ENCODE measurements at places on chromosomes 5 and 9.

GRCh38 chr9:73230251-73230650 is 78.6 kb downstream of the ANXA1 start:
- DNase-seq = no peak

GRCh38 chr5:180081481-180081880 is 9.9 kb upstream of the RNF130 start:
- DNase-seq = no peak

- no peak for DNase-seq
Observed at GRCh38 chr9:98644011-98644410, 64.7 kb downstream of the GABBR2 start.

DNA sequence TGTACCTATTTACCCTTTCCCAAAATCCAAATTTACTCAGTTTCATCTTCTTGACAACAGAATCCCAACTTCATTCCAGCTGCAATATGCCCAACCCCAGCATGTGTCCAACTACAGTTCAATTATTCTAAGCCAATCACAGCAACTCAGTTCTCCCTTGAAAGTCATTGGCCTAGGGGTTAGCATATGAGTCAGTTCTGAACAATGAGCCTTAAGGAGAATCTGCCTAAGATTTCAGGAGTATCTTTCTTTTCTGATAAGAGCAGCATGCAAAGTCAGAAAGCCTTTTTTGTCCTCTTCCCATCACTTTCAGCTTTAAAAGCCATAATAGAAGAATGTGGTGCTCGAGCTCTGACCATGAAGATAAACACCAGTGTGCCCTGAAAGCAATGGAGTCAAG is 44.4 kb upstream of the RASGRF2 start:
- DNase-seq = no peak

GRCh38 chr5:139181835-139182452 is 16.2 kb downstream of the SIL1 start:
- DNase-seq = no peak

DNA sequence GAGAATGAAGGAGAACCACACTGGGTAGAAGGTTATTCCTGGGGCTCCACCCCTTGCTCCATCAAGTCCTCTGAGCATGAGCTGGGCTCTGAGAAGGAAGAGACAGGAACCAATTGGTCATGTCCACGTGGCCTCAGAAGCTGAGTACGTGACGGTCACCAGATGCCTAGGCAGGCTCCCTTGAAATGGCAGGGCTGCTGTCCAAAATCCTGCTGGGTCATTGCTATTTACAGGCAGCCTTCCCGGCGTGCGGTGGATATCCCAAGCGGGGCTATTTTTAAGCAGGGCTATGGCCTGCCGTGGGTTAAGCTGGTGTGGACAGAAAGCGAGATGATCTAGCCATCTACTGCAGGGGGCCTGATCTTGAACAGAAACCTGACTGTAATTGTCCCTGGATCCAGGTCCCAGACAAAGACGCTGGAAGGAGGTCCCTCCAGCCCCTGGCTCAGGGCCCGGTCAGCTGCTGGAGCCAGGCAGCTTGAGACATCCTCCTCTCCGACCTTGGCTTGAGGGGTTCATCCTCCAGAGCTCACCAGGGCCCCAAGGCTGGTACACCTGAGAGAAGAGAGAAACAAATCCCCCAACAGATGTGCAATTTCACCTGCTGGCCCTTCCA is 550 bp upstream of the CKMT2 start:
- DNase-seq = no peak

DNA sequence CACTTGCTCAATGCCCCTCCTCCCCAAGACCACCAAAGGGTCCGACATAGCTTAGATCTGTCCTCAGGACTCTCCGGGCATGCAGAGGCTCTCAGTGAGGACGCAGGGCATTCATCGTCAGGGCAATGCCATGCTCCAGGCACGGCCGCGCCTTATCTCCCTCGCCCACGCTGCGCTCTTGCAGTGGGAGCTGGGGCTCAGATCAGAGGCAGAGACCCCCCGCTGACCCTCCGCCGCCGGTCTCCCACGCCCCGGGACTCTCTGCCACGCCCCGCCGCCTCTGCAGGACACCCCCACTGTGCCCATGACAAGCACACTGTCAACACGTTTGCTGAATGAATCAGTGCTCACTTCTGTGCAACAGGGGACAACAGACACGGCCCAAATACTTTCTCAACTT is 140.7 kb downstream of the ADAMTS2 start:
- DNase-seq = no peak

DNA sequence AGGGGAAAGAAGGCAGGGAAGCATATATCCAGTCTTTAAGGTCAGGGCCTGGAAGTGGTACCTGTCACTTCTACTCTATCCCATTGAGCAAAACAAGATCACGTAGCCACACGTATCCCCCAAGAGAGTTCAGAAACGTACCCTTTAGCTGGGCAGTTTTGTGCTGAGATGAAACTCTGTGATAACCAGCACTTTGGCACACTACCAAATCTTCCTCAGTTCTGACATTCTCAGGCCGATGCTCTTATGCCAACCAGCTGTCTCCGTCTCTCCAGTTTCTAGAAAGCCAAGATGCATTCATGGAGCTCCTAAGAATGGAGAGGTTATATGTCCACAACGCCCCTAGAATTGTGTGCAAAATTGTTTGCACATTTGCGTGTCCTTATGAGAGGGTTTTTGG is 176.6 kb upstream of the MSX2 start:
- no peak for DNase-seq

DNA sequence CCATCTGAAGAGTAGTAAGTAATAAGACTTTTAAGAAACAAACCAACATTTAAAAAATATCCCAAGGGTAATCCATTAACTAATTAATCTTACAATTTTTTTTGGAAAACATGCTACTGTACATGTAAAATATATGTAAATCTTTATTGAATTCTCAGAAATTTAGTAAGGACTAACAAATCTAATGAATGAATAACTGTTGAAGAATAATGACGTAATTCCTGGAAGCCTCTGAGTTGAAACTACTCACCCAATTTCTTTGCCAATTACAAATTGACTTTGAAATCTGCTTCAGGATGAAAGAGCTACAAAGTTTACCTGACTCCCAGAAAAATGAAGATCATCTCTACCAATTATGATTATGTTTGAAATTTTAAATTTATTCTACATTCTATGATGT is 21.1 kb downstream of the FBN2 start:
- DNase-seq = no peak

DNA sequence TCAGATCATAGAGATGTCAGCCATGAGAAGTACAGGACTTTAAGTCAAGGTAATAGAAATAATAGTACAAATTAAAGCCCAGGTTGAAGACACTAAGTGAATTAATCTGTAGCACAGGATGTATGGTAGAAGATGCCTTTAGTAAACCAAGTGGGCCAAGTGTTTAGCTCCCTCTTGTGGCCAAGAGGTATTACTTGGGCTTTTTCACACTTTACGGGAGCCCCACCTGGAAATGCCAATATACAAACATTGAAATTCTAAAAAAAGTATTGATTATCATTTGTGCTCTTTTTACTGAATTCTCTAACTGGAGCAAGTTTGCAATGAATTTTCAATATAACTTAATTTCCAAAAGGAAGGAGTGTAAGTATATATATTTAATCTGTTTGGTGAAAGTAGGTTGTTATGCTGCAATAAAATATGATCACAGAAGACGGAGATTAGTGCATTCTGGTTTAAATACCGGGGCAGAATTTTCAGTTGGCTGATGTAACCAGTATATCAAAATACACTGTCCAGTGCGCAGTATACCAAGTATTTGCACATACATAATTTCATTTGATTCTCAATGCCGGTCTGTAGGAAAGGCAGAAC is 84.7 kb downstream of the PARP8 start:
- peak; percentile 17 for DNase-seq

DNA sequence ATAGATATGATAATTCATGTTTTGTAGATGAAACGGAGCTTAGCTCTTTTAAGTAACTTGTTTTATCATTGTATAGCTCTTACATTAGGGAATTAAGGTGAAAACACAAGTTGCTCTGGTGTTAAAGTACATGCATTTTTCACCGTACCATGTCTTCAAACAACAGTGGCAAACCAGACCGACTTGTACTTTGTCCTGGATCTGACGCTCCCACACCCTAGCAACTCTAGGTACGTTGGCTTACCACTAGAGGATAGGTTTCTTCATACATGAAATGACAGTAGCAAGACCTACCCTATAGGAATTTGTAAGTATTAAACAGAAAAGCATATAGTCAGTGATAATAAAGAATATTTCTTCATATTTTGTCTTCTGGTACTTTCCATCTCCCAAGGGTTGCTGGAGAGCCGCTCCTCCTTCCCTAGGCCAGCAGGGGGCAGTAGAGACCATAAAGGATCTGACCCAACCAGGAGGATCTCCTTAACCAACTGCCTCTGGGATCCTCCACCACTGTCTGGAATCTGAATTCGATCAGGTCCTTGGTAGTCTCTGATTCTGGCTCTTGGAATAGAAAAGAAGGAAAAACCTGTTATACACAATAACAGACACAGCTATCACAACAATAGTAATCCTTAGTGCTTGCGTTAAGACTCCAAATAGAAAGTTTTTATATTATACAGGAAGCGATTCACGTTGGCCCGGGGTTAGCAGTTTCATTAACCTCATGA is 136.7 kb downstream of the CAVIN4 start:
- DNase-seq = peak; percentile 17

GRCh38 chr9:84849049-84849448 is 179.5 kb downstream of the NTRK2 start:
- no peak for DNase-seq

DNA sequence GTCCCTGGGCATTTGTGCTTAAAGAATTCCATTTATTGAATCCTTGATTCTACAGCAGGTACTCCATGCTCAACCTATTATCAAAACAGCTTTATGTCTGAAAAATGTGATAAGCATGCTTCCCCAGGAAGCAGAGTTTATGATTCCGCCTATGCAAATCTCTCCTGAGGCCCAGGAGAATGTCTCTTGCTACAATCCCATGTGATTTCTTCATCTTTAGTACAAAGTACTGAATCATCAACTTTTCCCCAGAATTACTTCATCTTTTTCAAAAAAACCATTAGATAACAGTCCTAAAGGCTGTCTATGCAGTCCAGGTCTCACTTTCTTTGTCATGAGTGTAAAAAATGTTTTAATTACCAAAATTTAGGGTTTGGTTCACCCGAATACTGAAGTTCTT is 130.2 kb upstream of the ADAMTSL1 start:
- DNase-seq = no peak

GRCh38 chr5:173456751-173457171 is 128.5 kb upstream of the STC2 start:
- DNase-seq = no peak

GRCh38 chr9:69308206-69308931 is 16.6 kb upstream of the ENTREP1 start:
- no peak for DNase-seq

- DNase-seq = no peak
Observed at GRCh38 chr5:128498844-128499455, 39.1 kb downstream of the FBN2 start.

DNA sequence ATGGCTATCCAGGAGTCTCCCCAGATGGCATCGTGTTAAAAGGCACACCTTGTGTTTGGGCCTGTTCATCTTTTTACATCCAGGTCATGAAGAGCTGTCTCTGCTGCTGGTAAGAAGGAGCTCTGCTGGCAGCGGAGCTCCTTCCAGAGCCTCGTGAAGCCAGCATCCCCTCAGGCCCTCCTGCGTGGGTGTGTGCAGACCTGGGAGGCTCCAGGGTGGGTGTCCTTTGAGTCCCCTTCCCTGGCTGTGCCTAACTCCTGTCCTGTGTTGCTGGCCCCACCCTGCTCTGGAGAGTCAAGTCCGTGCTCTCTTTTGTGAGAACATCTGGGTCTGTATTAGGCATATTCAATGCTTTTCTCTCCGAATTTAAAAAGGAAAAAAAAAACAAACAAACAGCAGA is 149.6 kb upstream of the IRX2 start:
- DNase-seq = no peak

GRCh38 chr5:68661237-68661636 is 432.6 kb upstream of the SLC30A5 start:
- no peak for DNase-seq

GRCh38 chr5:111472579-111472978 is 39.8 kb downstream of the STARD4 start:
- no peak for DNase-seq

- DNase-seq = peak; percentile 32
Observed at GRCh38 chr9:112037281-112038016, 137.6 kb downstream of the SUSD1 start.

GRCh38 chr5:156109317-156110023 is 217.5 kb upstream of the SGCD start:
- DNase-seq = no peak

GRCh38 chr9:134597957-134598883 is 43.4 kb upstream of the COL5A1 start:
- DNase-seq = no peak

DNA sequence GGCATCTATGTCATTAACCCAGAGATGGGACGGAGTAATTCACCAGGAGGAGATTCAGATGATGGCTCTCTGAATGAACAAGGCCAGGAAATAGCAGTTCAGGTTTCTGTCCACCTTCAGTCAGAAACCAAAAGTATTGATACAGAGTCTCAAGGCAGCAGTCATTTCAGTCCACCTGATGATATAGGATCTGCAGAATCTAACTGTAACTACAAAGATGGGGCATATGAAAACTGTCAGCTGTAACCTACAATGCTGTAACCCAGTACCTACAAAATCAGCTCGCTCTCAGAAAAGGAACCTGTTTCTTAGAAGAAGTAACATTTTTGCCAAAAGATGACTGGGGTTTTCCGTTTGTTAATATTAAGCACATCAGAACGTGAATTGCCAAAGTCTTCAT is 14.7 kb downstream of the MFAP3 start:
- DNase-seq = no peak

GRCh38 chr5:174793684-174794328 is 69.4 kb downstream of the MSX2 start:
- no peak for DNase-seq
